ENCODE measurements at places on chromosomes 7 and 10. TPM values are rescaled to one million over a fixed set of nuclear protein-coding genes. Genes with fewer than 3 reads are reported as not detected.

DNA sequence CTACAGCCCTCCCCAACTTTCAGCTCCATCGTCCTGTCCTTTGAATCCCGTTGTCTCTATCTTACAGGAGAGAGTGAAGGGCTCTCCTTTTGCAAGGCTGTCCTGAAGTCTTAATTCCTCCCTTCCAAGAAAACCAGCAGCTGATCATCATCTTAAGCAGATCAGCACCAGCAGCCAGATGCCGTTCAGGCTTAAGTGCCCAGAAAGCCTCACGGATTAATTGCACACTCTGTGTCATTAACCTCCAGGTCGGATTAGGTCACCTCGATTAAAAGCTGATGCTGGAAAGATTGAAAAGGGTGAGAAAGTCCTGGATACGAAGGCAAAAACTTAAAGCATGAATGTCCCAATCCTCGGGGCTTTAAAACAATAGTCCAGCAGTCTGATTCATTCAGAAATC is 24.8 kb upstream of the ADARB2 start:
- DNase-seq: no peak

GRCh38 chr10:114393482-114393881 is 10.8 kb downstream of the AFAP1L2 start:
- DNase-seq: no peak

DNA sequence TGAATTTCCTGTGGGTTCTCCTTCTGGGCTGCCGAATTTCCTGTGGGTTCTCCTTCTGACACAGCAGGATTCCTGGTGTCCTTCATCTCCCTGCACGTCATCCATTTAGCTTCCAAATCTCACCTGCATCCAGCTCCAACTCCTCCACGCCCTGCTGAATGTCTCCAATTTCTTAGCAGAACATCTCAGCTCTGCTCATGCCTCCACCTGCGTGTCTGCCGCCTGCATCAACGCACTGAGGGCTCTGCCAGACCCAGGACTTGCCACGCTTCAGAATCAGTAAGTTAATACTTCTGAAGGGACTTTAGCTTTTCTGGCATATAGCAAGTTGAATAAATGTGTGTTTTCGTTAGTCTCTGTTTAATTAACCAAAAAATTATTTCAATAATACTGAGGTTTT is 31.1 kb upstream of the VIPR2 start:
- DNase-seq: no peak

- no peak for DNase-seq
Measured at GRCh38 chr7:38051786-38052185, 126.3 kb upstream of the STARD3NL start.

GRCh38 chr7:3579638-3580219 is 278.7 kb downstream of the SDK1 start:
- no peak for DNase-seq

- no peak for DNase-seq
Measured at GRCh38 chr7:27249724-27250556, 7.3 kb downstream of the EVX1 start.

GRCh38 chr7:87110778-87111177 is 41.5 kb upstream of the DMTF1 start:
- no peak for DNase-seq

DNA sequence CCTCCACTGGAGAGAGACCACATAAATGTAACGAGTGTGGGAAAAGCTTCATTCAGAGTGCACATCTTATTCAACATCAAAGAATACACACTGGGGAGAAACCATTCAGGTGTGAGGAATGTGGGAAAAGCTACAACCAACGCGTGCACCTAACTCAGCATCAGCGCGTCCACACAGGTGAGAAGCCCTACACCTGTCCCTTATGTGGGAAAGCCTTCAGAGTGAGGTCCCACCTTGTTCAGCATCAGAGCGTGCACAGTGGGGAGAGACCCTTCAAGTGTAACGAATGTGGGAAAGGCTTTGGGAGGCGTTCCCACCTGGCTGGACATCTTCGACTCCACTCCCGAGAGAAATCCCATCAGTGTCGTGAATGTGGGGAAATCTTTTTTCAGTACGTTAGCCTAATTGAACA is 20.6 kb downstream of the FAM200A start:
- DNase-seq: no peak

- DNase-seq: no peak
Measured at GRCh38 chr7:664402-664775, 62.1 kb upstream of the DNAAF5 start.

- no peak for DNase-seq
Measured at GRCh38 chr7:70527520-70528115, 604.3 kb upstream of the GALNT17 start.

DNA sequence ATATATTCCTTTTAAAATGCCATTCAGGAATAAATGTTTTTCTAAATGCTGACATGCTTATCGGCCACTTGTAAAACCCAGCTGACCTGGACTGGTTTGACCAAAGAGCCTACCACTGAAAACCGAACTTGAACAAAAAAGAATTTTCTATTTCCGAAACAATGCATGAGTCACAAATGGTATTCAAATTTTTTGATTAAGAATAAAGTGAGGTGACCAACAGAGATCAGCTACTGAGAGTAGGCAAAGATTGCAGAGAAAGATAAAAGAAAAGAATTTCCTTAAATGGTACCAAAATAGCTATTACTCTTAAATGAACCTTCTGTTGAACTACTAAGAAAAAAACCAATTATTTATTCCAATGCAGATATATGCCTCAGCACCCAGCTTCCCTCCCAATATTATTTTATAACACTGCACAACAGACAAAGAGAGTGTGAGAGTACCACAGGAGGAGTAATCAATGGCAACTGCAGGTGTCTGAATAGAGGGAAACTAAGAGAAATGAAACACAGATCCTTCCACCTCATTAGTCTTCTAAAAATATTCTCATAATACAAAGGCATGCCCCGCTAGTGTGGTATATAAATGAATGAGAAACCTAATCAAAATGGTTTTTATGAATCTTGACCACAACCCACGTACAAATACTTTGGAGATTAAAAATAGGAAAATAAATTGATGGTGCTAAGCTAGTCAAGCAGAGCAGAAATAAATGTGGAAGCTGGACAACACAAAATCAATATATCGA is 20.1 kb downstream of the OSBPL3 start:
- DNase-seq: no peak

GRCh38 chr10:119659951-119660350 is 8.8 kb downstream of the BAG3 start:
- DNase-seq: peak; percentile 39

GRCh38 chr10:43314626-43315495 is 48.0 kb upstream of the RASGEF1A start:
- DNase-seq: no peak

DNA sequence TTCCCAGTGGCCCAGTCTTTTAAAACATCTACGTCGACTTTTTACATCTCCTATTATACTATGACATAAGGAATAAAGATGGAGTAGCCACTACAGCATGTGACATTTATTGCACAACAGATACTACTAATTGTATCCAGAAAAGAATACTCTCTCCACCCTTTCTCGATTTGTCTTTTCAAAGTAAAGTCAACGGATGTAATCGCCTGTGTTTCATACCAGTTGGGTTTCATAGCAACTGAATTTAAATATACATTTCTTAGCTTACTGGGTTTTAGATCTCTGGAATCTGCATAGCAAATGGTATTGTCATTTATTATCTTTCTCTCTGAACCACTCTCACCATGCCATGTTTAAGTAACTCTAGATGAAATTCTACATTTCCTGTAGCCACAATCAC is 86.4 kb upstream of the TRIL start:
- DNase-seq: no peak

DNA sequence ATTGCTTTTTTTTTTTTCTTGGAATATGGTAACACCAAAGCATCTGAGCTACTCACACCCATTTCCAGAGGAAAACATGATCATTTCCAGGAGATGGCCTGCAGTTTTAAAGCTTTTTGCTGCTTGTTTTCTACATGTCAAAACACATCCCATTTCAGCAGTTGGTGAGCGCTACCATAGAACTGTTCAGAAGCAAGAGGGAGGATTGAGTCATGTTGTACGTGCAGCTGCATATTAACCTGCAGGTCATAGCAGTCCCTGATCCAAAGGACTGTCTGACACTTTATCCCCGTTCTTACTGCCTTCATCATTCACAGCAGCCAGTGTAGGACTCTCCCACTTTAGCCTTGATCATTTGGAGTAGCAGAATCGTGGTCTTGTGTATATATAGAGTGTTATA is 124.6 kb downstream of the AUTS2 start:
- no peak for DNase-seq

DNA sequence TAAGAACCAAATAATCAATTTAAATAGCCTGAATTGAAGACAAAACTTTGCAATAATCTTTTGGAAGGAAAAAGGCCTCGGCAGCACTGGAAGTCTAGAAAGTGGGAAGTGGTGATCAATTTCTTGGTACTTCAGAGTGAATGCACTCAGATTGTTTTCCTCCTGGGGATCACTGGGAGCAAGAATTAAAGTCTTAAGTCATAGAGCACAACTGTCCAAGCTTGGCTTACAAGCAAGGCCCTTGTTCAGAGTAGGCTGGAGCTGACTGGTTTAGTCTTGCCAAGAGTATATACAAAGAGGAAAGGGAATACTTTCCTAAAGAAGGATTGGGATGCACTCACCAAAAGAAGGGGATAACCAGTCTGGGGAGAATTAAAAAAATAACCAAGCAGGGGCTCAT is 637.1 kb downstream of the CCSER2 start:
- no peak for DNase-seq

DNA sequence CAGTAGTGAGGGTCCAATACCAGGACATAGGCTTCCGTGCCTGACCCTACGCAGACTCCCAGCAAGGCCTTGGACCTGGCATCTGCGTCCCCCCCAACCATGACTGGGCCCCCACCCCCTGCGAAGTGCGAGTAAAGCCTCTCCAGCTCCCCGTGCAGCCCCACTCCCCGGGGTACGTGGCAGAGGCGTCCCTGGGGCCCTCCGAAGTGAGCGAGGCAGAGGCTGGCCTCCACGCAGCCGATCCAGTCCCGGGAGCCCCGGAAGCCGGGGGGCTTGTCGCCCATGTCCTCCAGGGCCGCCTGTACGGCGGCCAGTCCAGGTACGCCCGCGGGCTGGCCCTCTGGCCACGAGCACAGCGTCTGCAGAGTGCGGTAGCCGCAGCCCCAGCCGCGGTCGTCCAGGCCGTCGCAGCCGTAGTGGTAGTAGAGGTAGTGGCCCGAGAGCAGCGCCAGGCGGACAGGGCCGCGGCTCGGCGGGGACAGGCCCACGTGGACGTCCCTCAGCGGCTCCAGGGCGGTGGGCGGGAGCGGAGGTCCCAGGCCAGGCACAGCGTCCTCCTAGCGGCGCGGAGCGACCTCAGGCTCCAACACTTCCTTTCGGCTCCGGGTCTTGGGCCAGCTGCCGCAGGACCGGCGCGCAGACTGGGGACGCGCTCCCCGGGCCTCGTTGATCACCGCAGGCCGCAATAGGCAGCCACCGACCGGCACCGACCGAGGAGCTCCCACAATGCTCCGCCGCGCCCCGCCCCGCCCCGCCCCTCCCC is at the start of gene UFSP1:
UFSP1 (minus strand) TSS at position 728 of the 763 bp plus-strand sequence; CDS start at position 284, 444 bp downstream.
- no peak for DNase-seq

- DNase-seq: no peak
Measured at GRCh38 chr10:126336801-126337200, 51.5 kb downstream of the ADAM12 start.

DNA sequence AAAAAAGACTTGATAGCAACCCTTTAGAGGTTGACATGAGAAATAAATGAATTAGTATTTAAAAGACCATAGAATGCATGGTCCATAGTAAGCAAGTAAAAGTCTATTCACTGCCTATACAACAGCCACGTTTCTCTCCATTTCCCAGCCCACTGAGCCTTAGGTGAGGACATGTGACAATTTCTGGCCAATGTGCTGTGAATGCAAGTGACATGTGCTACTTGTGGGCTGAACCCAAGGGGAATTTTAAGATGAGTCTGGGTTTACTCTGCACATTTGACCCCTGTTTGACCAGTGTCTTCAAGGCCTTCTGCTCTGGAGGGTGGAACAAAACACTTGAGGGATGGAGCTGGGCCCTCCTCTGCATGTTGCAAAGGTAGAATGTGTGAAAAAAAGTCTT is 384.4 kb upstream of the KLF6 start:
- DNase-seq: no peak

GIMAP7 gene
- 108 TPM for total RNA-seq

THSD7A gene
- 15.8 TPM for total RNA-seq

IL6 gene
- 0.39 TPM for total RNA-seq

EBF3 gene
- total RNA-seq: 1.5 TPM

CFAP69 gene
- 0.63 TPM for total RNA-seq

GOLGA7B gene
- total RNA-seq: 0.13 TPM

NPC1L1 gene
- not detected for total RNA-seq

Data from dermis microvascular lymphatic vessel endothelial cell (primary cell).